ENCODE measurements at places on chromosomes 1 and 21. TPM values are rescaled to one million over a fixed set of nuclear protein-coding genes. Genes with fewer than 3 reads are reported as not detected.

Gene CFH
- total RNA-seq, result 0.92 TPM

Gene FCRL4
- total RNA-seq, result not detected

Gene IGSF3
- total RNA-seq, result 1.5 TPM

Gene TEDDM1
- total RNA-seq, result not detected

Gene ARF1
- 392 TPM for total RNA-seq

Gene DSCAM
- total RNA-seq, result not detected

Gene NR5A2
- total RNA-seq, result not detected

Gene AUNIP
- 11.3 TPM for total RNA-seq

Gene RIPPLY3
- total RNA-seq, result not detected

Gene CD164L2
- not detected for total RNA-seq

Gene PLPPR5
- not detected for total RNA-seq

Gene SELENBP1
- total RNA-seq, result not detected

Gene OR2L13
- total RNA-seq, result not detected

Gene SELENON
- 10.6 TPM for total RNA-seq

Gene PGLYRP3
- total RNA-seq, result not detected

Gene SNRNP40
- total RNA-seq, result 117 TPM

Gene FLG2
- not detected for total RNA-seq

Gene CNR2
- total RNA-seq, result 0.04 TPM

Gene VHLL
- total RNA-seq, result not detected

Gene GJB3
- not detected for total RNA-seq

Gene KIAA1614
- 0.38 TPM for total RNA-seq

Gene ACKR1
- total RNA-seq, result not detected

Gene NBPF19
- total RNA-seq, result 10.6 TPM

Gene EPHA2
- not detected for total RNA-seq

Gene PAPPA2
- total RNA-seq, result 0.29 TPM
